ENCODE measurements at places on chromosomes 6 and 20.

DNA sequence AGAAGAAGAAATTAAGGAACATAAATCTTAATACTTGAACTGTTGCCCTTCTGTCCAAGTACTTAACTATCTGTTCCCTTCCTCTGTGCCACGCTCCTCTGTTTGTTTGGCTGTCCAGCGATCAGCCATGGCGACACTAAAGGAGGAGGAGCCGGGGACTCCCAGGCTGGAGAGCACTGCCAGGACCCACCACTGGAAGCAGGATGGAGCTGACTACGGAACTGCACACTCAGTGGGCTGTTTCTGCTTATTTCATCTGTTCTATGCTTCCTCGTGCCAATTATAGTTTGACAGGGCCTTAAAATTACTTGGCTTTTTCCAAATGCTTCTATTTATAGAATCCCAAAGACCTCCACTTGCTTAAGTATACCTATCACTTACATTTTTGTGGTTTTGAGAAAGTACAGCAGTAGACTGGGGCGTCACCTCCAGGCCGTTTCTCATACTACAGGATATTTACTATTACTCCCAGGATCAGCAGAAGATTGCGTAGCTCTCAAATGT lies 17.1 kb downstream of the IRF4 start:
- DNase-seq: no peak

DNA sequence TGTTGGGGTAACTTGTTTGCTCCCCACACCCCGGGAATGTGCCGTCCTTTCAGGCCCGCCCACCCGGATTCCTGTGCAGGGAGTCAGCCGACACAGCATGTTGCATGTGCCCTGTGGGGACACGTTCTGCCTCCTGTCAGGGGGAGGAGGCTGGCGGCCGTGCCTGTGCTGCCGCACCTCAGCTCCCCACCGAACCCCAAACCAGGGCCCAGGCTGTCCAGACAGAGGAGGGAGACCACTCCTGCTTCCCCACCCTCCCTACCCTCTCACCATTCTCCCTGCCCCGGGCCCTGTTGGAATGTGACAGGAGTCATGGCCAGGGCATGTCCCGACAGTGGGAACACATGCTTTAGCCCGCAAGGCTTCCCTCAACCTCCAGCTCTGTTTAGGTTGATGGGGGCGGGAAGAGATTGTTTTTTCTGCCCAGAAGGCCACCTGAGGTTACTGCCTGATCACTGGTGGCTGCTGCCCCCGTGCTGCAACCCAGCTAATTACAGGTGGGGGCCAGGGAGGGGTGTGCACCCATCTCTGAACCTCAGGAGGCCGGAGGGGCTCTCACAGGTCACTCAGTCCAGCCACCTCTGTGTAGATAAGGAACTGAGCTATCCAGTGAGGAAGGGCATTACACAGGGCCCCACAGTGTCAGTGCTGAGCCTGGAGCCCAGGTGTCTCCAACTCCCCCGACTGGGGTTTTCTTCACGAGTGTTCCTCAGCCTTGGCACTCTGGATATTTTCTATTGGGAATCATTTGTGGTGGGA lies 13.6 kb downstream of the LRRC73 start:
- DNase-seq: no peak

DNA sequence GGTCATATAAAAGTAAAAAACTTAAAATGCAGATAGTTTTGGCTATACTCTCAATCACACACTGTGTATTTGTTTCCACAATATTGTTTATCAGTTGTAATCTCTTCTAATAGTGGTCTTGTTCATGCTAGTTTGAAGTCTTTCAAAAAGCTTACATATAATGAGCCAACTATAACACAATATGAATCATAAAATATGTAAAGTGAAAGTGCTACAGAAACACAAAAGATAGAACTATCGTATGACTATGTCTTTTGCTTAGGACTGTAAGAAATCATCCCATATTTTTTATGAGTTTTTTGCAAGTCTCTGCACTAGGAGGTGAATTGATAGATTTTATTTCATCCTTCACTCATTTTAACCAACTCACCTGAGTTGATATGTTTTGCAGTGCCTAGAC lies 136.0 kb downstream of the MMUT start:
- no peak for DNase-seq

DNA sequence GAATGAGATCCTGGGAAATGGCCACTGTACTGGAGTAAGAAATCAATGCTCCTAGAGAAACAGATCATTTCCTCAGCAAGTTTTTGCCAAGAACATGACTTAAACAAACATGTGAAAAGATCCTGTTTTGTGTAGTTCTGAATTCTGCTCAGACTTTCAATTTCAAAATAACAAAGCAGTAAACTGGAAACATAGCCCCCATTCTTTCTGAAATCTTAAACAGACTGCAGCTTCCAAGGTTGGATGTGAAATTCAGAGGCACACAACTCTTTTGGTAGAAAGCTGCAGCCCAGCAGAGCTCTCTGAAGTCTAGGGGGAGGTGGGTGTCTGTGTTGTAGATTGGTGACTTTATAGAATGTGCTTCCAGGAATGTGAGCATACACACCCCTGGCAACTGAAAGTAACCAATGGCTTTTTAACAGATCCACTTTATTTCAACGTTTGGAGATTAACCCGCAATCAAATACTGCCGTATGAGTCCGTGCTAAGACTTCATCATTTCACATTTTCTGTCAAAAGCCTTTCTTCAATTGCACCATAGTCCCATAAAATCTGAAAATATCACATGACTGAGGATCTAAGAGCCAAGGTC lies 86.4 kb downstream of the ATXN1 start:
- no peak for DNase-seq

DNA sequence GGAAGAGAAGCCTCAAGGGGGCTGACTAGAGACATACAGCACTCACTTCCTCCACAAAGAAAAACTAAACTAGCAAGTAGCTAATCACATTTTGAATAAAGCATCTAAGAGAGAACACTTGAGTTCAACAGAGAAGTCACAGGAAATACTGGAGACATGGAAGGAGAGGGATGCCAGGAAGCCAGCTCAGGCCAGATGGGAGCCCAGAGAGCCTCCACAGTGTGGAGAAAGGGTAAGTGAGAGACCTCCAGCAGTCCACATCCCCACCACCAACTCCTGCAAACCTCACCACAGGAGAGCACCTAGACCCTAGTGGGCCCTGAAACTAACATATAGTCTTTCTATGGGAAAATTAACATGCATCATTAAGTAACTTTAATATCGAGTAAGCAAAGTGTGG lies 79.2 kb downstream of the EPM2A start:
- no peak for DNase-seq

GRCh38 chr20:50310673-50311051 lies 120.0 kb downstream of the CEBPB start:
- DNase-seq: peak; percentile 88

DNA sequence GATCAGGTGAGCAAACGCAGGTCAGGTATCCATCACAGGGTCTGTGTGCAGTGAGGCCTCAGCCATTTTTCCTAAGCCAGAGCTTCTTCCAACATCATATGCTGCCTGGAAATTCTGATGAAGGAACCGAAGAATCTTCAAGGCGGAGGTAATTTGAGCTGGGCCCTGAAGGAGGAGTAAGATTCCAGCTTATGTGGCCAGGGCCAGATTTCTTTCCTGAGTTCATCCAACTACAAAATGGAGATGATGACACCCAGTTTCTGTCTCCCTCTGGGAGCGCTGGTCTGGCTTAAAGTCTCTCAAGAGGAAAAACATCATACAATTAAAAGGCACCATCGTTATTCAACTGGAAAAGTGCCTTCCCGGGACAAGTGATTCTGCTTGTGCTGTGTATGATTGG lies 6.9 kb upstream of the MANBAL start:
- DNase-seq: no peak

GRCh38 chr6:21459641-21460040 lies 133.9 kb upstream of the SOX4 start:
- DNase-seq: no peak

DNA sequence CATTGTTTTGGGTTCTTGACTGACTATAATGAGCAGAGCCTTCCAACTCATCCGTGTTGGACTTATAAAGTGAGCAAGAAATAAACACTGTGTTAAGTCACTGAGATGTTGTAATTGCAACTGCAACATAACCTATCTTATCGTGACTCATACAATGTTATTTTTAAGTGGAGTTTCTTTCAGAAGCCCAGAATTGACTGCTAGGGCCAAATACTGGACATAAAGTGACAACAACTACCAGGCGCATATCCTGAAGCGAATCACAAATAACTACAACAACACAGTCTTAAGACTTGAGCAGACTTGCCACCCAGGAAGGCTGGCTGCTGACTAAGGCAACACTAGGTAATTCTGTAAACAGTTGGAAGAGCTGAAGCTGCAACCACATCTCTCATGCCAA lies 326.6 kb downstream of the COL12A1 start:
- DNase-seq: no peak

DNA sequence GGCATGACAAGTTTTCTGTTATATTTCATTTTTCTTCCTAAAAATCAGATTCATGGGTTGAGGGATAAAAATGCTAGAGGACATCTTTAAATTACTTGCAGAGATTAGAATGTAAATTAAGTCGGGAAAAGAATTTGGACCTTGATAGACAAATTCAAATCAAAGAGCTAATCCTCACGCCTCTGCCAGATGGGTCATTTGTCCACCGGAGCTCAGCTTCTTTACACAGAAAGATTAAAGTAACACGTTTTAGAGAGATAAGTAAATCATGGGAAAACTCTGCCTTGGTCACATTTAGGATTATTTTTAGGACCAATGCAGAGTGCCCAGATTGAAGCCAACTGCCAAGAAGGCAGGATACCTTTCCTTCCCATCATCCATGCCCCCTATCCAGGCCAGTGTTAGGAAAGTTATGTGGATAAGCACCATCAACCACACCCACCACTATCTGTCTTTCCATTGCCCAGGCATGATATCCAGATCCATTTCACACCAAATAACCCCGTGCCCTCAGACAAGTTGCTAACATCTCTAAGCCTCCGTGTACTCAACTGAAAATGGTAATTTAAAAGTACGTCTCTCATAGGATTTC lies 397.4 kb upstream of the PLCB4 start:
- DNase-seq: no peak
